ENCODE measurements at places on chromosomes 1 and 21.

GRCh38 chr1:191674626-191675179, 483.6 kb upstream of the RGS18 start:
- DNase-seq: no peak

DNA sequence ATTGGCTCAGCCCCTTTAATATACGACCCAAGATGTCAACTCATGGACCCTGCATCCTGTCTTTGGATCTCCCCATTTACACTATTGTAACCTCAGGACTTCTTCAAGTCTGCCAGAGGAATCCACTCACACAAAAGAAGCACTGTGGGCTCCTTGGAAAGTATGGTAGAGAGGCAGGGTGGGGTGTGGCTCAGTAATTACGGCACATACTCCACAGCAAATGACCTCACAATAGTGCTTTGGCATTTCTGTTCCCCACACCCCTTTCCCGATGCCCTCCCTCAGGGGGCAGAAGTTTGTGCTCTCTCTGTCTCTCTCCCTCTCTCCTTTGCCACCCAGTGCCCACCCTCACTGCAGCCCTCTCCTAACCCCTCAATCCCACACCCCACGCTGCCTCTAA, 27.8 kb upstream of the IFNAR2 start:
- DNase-seq: no peak

DNA sequence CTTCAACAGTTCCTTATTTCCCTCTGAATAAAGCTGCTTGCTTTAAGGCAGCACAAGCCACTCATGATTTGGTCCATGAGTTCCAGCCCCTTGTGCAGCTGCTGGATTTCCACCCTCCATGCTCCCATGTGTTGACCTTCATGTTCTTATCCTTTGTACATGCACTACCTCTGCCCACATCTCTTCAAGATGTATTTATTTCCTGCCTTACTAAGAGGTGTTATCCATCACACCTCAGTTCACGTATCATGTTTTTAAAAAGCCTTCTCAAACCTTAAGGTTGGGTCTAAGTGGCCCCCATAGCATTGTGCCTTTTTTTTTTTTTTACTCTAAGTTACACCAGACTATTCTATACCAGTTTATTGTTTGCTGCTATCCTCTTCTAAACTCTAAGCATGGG, 107.7 kb downstream of the SIPA1L2 start:
- no peak for DNase-seq

DNA sequence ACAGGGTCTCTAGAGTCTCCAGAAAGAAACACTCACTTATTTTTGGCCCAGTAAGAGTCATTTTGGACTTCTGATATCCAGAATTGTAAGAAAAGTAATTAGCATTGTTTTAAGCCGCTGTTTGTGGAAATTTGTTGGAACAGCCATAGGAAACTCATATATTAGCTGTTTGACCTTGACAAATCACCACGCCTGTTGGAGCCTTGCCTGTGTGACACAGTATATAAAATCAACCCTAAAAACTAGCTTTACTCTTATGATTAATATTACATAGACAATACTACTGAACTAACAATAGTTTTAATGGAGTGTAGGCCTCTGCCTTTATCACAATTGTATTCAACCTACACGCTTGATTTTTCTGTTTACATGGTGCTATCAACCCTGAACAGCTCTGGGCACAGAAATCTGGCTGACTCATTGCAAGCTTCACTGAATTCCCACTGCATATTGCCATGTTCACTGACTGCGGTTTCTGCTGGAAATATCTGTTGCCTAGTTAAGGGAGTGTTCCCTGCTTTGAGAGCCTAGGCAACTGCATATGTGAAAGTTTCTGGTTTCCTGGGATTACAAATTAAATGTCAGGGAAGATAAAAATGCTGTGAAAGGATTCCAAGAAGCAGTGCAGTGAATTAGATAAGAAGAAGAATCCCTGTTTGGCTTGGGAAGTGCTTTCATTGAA, 419.5 kb upstream of the DEPDC1 start:
- no peak for DNase-seq

DNA sequence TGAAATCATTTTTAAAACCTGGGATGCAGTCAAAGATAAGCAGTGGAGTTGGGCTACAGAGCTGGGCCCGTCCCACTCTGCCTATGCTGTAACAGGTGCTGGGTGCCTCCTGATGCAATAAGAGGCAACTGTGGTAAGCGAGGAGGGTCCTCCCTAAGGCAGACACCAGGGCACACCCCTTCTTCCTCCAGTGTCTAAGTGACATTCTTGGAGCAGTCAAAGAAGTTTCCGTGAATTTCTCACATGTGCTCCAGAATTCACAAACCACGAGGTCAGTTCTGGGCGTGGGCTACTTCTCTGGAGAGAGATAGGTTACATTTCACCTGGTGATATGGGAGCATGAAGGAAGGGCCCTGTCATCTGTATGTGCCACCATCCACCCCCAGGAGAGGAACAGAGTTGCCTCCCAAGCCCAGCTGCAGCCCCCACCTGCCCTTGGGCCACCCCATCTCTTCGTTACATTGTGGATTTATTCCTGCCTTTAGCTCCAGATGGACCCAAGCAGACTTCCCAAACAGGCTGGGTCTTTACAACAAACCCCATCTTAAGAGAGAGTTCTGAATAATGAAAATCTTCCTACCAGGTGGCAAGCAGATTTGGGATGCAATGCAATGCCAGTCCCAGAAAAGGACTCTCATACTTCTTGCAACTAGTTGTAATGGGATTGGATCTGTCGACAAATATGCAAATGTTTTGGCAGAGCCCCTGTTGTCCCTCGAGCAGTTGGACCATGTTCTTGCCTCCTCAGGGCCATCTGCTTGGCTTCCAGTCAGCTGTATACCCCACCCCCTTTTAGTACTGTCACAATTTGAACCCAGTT, 82.5 kb upstream of the CNTN2 start:
- no peak for DNase-seq

DNA sequence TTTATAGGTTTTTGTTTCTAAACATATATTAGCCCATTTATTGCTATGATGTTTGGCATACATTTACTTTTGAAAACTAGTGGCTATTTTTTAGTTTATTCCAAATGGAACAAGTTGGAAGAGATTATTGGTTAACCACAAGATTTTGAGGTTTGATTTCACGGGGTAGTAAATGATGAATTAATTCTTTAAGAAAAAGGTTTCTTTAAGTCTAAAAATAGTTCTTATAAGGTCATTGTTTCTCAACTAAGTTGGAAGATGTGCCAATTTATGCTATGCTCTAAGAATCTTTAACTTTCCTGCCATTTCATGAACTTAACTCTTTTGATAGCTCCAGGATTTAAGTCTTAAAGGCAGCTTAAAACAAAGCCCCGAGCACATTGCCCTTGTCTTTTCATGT, 183.8 kb downstream of the LMO4 start:
- DNase-seq: no peak

GRCh38 chr1:62092110-62092509, 102.5 kb upstream of the L1TD1 start:
- DNase-seq: no peak

- DNase-seq: no peak
Measured at GRCh38 chr1:50135716-50136115, 27.0 kb downstream of the ELAVL4 start.

GRCh38 chr1:160794376-160794775, 1.6 kb upstream of the LY9 start:
- DNase-seq: no peak

DNA sequence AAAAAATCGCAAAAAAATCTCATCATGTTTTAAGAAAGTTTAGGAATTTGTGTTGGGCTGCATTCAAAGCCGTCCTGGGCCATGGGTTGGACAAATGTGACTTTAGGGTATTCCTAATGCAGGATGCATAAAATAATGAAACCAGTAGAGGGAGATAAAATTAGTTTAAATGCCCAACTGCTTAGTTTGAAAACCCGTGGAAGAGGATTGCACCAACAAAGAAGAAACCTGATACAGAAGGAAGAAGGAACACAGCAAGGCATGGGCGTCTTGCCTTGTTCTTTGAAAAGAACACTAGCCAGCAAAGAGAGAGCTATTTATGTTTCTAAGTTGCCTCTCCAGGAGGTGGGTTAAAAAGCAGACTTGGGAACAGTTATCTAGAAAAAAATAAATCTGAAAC, 37.9 kb downstream of the WDR3 start:
- no peak for DNase-seq

DNA sequence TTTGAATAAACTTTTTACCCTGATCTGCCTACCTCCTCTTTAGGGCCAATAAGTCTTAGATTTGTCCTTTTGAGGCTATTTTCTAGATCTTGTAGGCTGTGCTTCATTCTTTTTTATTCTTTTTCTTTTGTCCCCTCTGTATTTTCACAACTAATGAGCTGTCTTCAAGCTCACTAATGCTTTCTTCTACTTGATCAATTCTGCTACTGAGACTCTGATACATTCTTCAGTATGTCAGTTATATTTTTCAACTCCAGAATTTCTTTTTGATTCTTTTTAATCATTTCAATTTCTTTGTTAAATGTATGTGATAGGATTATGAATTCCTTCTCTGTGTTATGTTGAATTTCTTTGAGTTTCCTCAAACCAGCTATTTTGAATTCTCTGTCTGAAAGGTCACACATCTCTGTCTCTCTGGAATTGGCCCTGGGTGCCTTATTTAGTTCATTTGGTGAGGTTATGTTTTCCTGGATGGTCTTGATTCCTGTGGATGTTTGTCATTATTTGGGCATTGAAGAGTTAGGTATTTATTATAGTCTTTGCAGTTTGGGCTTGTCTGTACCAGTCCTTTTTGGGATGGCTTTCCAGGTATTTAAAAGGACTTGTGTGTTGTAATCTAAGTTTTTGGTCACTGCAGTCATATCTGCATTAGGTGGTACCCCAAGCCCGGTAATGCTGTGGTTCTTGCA, 11.2 kb upstream of the ATG4C start:
- DNase-seq: no peak

GRCh38 chr1:69491416-69491815, 76.3 kb upstream of the LRRC7 start:
- no peak for DNase-seq

DNA sequence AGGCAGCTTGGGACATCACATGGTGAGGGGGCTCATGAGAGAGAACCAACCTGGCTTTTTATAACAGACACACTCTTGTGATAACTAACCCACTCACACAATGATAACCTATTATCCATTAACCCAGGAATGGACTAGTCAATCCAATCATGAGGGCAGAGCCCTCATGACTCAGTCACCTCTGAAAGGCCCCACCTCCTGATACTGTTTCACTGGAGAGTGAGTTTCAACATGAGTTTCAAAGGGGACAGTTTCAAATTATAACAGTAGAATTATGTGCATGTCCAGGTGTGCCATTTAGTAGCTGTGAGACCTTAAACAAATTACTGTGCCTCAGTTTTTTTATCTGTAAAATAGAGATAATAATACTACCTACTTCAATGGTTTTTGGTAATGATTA, 47.6 kb upstream of the PPP2R5A start:
- no peak for DNase-seq

DNA sequence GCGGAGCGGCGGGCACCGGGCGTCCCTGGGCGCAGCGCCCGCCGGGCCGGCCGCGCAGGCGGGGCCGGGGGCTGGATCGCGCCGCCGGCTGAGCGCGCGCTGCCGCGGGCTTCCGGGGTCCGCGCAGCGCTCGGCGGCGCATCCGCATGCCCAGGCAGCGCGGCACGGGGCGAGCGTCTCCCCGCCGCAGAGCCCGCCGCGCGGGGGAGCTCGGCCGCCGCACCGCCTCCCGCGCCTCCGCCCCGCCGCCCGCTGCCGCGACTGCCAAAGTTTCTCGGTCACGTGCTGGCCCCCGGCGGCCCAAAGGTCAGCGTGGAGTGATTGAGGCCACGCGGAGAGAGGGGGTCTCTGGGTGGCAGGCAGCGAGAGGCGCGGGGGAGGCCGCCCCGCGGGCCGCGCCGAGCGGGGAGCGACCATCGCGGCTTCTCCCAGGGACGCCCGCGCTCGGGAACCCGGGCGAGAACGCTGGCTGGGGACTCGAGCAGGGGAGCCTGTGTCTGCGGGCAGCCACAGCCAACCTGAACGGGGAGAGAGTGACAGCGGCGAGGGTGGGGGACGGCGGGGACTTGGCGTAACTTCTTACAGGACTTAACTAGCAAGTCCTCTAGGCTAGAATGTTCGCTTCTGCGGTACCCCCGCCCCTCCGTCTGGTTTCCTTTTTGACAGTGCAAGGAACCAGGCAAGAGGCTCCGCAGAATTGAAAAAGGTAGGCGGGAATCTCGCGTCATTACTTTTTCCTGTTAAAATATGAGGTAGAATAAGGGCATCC, at the start of gene ILDR2:
Gene ILDR2 (minus strand): TSS at position 180 of the 769 bp plus-strand sequence. CDS start 272 bp downstream, outside the sequence.
- DNase-seq: no peak

DNA sequence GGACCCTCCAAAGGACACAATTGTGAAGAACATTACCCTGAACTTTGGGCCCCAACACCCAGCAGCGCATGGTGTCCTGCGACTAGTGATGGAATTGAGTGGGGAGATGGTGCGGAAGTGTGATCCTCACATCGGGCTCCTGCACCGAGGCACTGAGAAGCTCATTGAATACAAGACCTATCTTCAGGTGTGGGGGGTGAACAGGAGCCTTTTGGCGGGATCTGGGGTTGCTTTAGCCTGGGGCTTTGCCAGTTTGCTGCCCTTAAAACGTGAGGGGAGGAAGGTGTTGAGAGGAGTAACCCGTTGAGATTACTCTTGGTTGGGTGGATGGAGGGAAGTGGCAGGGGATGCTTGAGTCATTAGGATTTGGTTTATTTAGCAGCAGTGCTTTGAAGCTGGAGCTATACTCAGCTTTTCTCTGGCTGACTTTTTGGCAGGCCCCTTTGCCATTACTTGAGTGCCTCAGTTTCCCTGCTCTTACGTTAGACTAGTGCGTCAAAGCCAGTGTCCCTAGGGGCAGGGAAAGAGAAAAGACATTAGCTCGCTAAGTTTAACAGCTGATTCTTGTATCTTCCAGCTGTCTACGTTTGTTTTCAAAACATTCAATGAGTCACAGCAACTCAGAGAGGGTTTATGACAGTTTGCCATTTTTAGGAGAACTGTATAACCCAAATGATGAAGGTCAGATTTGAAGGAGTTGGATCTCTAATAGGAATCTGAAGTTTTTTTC, 4.4 kb downstream of the NDUFS2 start:
- DNase-seq: no peak

DNA sequence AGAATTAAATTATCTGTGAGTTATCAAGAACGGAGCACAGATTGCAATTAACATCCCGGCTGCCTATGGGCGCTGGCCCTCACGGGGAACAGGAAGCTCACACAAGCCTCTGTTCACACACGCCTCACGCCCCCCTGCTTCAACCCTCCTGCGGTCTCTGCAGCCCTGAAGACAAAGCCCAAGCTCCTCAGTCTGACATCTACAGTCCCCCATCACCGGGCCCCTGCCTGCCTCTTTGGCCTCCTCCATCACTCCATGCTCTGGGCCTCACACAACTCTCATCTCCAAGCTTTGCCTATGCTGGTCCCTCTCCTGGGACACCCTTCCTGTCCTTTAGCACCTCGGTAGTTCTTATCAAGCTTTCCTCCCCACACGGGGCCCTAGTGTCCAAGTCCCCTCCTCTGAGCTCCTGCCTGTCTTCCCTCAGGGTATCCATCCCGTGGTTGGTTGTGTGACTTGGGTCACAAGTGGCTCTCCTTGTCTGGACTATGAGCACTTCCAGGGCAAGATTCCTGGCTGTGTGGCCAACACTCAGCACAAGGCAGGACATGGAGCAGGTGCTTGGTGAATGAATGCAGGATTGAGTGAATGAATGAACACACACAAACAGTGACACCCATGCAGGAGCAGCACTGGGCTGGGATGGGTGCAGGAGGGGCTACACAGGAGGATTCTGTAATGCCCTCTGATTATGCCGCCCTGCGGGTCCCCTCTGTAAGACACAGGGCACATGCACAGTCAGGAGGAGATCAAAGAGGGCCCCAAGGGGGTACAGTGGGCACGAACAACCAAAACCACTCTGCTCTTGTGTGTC, 116.1 kb downstream of the DMRTB1 start:
- DNase-seq: no peak
